Mucosa of descending colon (tissue), 3 donors: ENCODE measurements at places on chromosomes 13 and 19. TPM values are rescaled to one million over a fixed set of nuclear protein-coding genes. Genes with fewer than 3 reads are reported as not detected.
A peak's percentile ranks its signal among the peaks of the same experiment; 100 is the strongest.

Gene ACP7
- not detected for total RNA-seq

DNA sequence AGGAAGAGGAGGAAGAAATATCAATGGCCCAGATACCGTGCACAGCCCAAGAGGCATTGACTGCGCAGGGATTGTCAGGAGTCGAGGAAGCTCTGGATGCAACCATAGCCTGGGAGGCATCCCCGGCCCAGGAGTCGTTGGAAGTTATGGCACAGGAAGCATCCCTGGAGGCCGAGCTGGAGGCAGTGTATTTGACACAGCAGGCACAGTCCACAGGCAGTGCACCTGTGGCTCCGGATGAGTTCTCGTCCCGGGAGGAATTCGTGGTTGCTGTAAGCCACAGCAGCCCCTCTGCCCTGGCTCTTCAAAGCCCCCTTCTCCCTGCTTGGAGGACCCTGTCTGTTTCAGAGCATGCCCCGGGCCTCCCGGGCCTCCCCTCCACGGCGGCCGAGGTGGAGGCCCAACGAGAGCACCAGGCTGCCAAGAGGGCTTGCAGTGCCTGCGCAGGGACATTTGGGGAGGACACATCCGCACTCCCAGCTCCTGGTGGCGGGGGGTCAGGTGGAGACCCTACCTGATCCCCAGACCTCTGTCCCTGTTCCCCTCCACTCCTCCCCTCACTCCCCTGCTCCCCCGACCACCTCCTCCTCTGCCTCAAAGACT is 36.0 kb downstream of the KEAP1 start:
- no peak for DNase-seq

Gene MIA
- total RNA-seq = 1.4 TPM

Gene ARHGEF1
- 92.3 TPM for total RNA-seq

DNA sequence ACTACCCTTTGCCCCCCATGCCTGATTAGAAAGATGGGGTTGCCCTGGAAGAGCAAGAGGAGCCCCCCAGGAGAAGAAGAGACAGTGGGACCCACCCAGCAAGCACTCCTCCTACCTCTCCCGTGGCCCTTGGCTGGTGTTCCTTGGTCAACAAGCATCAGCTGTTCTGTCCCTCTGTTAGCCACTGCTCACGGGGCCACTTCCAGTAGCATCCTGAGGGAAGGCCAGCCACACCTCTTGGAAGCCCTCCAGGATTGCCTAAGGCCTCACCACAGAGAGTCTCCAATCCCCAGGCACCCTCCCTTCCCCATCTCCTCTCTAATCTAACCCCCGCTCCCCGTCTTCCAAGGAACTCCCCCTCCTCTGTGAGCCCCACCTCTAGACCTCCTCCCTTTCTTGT is 15.1 kb upstream of the DPP9 start:
- DNase-seq = no peak

DNA sequence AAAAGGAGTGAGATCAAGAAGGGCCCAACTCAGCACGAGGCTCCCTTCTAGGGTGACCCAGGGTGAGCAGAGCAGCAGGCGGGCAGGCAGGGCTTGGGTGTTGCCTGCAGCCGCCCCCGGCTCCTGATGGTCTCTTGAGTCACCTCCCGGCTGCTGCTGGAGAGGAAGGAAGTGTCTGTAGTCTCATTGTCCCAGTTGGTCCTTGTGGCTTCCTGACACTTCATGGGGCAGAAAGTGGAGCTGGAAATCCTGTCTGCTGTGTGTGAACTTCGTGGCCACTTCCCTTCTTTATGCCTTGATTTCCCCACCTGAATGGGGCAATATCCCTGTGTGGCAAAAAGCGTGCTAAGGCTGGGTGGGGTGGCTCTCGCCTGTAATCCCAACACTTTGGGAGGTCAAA is 2.5 kb downstream of the MAP1S start:
- DNase-seq = no peak

DNA sequence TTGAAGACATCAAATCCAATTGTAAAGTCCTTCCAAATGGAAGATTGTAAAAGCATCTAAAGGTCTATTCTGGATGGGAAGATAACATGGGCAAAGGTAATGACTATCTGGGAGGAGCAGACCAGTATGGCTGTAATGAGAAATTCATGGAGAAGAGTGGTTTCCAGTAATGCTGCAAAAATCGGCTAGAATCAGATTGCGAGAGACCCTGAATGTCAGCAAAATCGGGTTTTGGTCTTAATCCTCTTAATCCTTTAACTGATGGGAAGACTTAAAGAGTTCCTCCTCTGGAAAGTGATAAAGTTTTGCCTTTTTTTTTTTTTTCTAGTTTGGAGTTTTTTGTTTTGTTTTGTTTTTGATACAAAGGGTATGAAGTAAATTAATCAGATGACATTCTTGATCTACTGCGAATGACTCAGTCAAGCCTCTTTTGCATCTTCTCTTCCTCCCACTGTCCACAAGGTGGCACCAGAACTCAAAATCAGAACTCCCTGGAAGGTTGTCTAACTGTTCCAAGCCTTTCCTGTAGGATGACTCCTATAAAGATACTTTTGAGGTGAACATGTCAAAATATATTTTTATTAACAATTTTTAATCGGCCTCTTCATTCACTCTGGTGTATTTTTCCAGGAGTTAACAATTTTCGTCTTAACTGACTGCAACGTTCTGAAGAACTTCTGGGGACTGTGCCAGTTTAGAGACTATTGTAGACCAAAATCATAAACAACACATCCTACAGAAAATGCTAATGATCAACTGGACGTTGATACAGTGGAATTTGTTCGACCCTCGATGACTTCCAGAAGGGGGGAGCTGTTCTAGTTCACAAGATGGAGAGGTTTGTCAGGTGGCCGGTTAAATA is 213.3 kb upstream of the MIR17HG start:
- no peak for DNase-seq

Gene CAMSAP3
- 60.5 TPM for total RNA-seq

DNA sequence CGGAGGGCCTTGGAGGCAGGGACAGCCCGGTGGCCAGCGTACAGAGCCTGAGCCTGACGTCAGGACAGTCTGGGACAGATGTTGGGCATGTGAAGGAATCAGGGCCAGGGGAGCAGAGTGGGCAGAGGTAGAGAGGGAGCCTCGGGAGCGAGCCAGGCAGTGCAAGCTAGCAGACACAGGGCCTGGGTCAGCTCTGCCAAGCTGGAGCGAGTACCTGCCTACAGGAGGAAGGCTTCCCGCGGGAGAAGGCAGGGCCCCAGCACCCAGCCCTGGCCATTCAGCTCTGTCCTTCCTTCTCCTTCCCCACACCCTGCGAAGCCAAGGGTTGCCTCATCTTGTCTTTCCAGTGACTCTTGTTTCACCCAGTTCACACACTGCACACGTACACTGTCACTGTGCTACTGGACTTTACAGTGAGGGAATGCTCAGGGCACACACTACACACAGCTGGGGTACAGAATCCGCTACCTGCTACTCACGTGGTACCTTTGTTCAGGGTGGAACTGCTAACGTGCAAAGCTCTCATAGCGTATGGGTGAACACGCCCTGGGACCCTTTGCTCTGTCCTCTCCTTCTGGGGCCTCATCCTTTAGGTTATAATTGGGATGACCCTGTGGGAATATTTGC is 9.8 kb upstream of the C1QTNF9 start:
- no peak for DNase-seq

DNA sequence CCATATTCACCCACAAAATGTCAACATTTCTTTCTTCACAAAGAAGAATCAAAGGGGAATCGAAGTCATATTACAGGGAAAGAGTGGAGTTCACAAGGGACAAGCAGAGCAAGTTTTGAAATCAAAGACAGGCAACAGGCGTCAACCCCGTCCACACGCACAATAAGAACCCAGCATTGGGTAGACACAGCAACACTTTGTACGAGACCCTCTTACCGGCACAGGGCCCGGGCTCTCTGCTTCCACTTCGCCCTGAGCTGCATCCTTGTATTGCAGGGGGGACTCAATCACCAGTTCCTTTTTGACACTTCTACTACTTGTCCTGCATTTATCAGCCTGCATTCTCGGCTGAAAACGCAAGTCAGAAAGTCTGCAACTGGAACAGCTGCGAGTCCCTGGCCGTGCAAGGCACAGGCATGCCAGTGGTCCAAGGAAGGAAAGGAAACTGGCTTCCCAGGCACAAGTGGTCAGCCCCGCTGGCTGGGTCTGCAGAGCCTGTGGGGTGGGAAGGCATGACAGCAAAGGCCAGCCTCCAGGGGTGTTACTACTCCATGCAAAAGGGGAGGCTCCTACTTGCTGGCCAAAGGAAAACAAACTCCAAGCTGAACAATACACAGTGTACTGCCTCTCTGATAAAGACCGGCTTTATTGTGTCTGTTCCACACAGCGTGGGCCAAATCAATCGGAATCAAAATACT is at the start of gene DOCK9:
DOCK9 (minus strand) TSS at position 497 of the 698 bp plus-strand sequence; CDS start at position 342, 155 bp downstream.
- DNase-seq = peak; percentile 60

Gene FBN3
- not detected for total RNA-seq

GRCh38 chr13:67966065-67966464 is 735.9 kb upstream of the PCDH9 start:
- no peak for DNase-seq

- DNase-seq = no peak
Observed at GRCh38 chr13:85985797-85986196, 186.6 kb upstream of the SLITRK6 start.

Gene MOB3A
- 76.8 TPM for total RNA-seq

- no peak for DNase-seq
Observed at GRCh38 chr19:38898788-38899446, 501 bp downstream of the SIRT2 start.

GRCh38 chr19:632579-633067 is 714 bp downstream of the POLRMT start:
- DNase-seq = peak; percentile 78

- peak; percentile 74 for DNase-seq
Observed at GRCh38 chr19:4866595-4867424, 657 bp downstream of the PLIN3 start.

DNA sequence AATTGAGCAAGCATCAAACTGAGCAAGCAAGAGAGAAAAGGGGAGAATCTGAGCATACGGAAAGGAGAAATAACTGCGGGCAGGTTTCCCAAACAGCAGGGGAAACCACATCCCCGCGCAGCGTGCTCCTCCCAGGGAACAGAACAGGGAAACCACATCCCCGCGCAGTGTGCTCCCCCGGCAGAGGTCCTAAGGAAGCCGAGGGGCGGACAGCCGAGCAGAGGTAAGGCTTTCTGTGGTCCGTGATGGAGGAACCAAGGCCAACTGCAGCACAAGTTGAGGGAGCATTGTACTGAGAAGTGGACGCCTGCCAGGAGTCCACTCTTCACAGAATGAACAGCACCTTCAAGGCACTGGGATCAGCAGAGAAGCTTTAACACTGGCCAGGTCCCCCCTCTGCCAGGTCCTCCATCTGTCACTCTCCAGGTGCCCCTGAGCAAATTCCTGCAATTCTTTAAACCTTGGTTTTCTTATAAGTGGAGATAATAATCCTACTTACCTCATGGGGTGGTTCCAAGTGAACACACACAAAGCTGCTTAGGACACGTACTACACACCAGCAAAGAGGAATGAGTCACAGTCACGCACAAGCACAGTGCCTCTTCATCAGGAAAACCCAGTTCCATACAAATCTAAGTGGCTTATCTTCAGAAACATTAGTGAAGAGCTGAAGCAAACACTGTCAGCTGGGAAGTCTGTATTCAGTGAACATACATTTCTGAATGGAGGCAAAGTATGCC is 23.0 kb upstream of the LAMP1 start:
- DNase-seq = no peak

Gene CFAP97D2
- not detected for total RNA-seq

DNA sequence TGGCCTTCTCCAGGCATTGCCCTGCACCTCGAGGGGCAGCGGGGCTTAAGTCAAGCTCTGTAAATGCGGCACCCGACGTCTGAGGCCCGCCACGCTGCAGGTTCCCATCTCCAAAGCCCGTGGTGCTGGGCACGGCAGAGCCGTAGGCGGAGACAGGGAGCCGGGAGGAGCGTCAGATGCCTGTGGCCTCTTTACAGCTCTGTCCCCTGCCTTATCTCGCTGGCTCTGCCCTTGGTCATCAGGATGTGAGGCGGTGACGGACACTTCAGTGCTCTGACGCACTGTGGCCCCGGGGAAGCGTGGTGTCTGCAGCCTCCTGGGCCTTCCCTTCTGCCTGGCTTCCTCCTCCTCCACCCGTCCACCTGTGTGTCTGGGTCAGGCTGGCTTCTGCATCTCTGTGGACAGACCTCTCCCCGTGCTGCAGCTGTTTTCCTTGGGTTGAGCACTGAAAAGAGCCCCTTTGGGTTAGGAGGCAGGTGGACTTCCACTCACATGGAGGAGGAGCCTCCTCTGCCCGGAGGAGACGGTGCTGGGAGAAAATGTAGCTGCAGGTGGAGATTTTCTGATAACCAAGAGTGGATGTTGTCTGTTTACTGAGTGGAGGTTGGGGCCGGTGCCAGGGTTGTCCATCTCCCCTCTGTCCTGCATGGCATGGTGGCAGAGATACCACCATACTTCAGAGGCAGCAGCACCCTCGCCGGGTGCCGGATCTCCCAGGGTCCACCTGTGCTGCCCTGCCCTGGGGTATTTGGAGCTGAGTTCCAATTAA is 14.6 kb downstream of the MCF2L start:
- DNase-seq = peak; percentile 59

DNA sequence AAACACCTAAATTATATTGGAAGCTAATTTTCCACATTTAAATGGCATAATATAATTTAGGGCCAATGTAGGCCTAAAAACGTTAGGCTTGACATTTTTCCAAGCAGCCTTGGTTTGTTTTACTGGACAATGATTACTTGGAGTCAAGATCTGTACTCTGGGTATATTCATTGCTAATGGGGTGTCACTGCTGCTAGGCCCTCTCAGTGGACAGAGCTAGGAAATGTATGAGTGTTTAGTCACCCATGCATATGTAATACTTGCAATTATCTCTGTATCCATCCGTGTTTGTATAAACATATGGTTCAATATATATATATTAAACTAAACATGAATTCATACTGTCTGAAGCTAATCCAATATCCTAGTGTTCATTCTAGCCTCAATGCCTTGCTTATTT is 598.1 kb downstream of the DCT start:
- no peak for DNase-seq

GRCh38 chr19:2711172-2711874 is 8.8 kb upstream of the GNG7 start:
- no peak for DNase-seq

- no peak for DNase-seq
Observed at GRCh38 chr13:80955501-80955900, 614.6 kb upstream of the SPRY2 start.

Gene CEACAM21
- 1.4 TPM for total RNA-seq

- no peak for DNase-seq
Observed at GRCh38 chr13:96848286-96848685, 146.0 kb downstream of the OXGR1 start.

DNA sequence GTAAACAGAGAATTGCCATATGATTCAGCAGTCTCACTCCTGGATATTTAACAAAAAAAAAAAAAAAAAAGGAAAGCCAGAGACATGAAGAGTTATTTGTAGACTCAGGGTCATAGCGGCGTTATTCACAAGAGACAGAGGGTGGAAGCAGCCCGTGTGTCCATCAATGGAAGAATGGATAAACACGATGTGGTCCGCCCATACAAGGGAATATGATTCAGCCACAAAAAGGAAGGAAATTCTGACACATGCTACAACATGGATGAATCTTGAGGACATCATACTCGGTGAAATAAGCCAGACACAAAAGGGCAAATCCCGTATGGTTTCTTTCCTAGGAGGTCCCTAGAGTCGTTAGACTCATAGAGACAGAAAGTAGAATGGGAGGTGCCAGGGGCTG is 14.8 kb downstream of the ACSBG2 start:
- DNase-seq = no peak

Gene ZNF486
- total RNA-seq = 3.0 TPM

Gene LILRB2
- 9.6 TPM for total RNA-seq

- DNase-seq = no peak
Observed at GRCh38 chr13:69487576-69487975, 620.0 kb upstream of the ATXN8OS start.

Gene RYR1
- 0.46 TPM for total RNA-seq

- DNase-seq = no peak
Observed at GRCh38 chr19:5396963-5397362, 56.4 kb upstream of the PTPRS start.

GRCh38 chr13:90118467-90119071 is 1228.9 kb upstream of the MIR17HG start:
- no peak for DNase-seq
